Activated CD4-positive, alpha-beta T cell treated with anti-CD3 and anti-CD28 coated beads, Interleukin-2, amount 50 U/mL, for 16 hours (primary cell): ENCODE measurements at places on chromosomes 2 and 18.

GRCh38 chr2:168166902-168167510 lies 80.4 kb downstream of the STK39 start:
- peak; percentile 54 for DNase-seq

DNA sequence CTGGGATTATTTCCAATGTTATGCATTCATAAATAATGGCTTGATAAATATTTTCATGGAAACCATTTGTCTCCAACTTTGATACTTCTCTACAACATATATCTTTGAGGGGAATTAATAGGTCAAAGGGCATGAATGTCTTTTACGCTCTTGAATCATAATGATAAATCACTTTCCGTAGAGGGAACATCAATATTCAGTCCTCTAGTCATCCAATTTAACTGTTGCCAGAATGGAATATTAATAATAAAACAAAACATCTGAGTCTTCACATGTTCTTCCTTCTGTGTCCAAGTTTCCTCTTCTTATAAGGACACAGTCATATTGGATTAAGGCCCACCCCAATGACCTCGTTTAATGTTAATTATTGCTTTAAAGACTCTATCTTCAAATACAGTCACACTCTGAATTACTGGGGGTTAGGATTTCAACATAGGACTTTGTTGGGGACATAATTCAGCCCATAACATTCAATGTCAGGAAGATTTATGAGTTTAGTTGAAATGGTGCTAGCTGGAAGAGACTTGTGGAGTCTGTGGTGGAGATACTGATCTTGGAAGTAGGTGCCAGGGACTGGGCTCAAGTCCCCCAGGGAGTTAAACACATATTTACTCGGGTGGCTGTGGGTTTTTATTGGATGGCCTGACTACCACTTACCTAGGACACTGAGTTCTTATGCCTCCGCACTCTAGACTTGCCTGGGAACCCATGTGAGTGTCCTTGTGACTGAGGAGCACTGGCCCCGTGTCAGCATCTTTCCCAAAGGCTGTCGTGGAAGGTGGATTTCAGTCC lies 85.0 kb upstream of the SEC11C start:
- DNase-seq = no peak

- no peak for DNase-seq
Measured at GRCh38 chr2:168458139-168458538, 2.1 kb downstream of the CERS6 start.

DNA sequence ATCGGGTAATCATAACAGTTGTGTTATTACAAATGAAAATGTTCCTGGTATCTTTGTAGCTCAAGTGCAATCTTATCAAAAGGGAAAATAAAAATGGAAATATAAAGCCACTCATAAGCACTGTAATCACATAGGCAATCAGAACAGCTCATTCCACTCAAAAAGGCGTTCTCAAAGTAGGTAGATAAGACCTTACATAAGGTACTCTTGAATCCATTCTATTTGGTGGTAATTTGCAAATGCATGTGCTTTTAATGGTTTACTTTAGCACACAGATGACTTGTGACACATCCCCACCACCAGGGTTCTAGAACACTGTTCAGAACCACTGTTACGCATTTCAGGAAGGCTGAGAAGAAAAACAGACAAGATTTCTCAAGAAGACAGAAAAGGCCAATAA lies 86.7 kb upstream of the NARS1 start:
- DNase-seq = no peak

- DNase-seq = no peak
Measured at GRCh38 chr2:26292646-26293045, 47.9 kb downstream of the HADHB start.

DNA sequence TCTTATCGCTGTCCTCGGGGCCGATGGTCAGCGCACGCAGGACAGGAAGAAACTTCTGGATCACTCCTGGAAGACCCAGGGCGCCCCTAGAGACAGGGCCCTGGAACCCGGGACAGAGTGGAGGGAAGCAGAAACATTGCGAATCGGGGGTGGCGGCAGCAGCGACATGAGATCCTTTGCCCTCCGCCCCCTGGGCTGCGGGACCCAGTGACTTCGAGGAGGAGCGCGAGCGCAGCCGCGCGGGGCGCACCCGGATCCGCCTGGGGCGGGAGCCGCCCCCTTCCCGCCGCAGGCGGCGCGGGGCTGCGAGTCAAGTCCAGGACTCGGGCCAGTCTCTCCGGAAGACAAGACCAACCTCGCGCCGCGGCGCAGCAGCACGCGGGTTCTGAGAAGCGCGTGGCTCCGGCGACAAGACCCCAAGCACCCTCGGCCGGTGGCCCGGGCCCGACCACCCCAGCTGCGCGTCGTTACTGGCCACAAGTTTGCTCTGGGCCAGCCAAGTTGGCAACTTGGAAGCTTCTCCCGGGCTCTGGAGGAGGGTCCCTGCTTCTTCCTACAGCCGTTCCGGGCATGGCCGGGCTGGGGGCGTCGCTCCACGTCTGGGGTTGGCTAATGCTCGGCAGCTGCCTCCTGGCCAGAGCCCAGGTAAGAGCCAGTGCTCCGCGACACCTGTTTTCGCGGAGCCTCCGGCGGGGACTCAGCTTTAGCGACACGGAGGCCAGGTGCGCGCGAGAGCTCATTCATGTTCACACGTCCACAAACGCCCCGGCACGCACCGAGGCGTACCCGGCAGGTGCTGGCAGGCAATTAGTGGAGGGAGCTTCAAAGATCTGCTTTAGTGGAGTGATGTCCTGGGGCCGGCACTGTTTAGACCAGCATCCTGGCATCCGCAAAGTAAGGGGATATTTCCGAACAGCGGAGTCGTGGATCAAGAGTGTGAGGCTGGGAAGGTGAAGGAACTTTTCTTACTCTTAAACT lies at the start of gene PTH2R:
TSS of gene PTH2R (plus strand) at position 319 of the 978 bp plus-strand sequence. CDS start at position 571, 252 bp downstream.
- DNase-seq = no peak

DNA sequence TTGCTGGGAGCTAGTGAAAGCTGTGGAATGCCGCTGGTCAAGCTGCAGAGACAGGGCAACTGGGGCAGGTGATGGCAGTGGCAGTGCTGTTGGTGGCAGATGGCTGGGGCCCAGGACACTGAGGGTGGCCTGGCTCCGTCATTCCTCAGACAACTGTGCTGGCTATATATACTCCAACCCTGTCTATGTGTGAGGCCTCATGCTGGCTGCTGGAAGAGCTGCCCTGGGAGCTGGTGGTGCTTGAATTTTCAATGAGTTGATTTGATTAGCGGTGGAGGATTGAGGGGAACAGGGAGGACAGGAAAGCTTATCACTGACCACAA lies 66.5 kb upstream of the TMEM200C start:
- no peak for DNase-seq

GRCh38 chr2:41393621-41394020 lies 654.2 kb upstream of the PKDCC start:
- no peak for DNase-seq
